Osteocyte (in vitro differentiated cells): ENCODE measurements at places on chromosomes 7 and 10. TPM values are rescaled to one million over a fixed set of nuclear protein-coding genes. Genes with fewer than 3 reads are reported as not detected.

- no peak overlapping the region for H3K27ac ChIP-seq
- DNase-seq: peak; percentile 73
- H3K4me3 ChIP-seq: no peak overlapping the region
- H3K27me3 ChIP-seq: no peaks in the 10 kb centered on the region
These were observed 6.9 kb downstream of the ZNF777 start for GRCh38 chr7:149454006-149454405.

GRCh38 chr7:105879782-105880181 lies 3.4 kb upstream of the ATXN7L1 start:
- no peak for DNase-seq
- no peak overlapping the region for H3K4me3 ChIP-seq
- H3K27me3 ChIP-seq: peaks cover 6% of the 10 kb centered on the region
- H3K4me1 ChIP-seq: peaks cover 35% of the 10 kb centered on the region
- H3K27ac ChIP-seq: no peak overlapping the region

DNA sequence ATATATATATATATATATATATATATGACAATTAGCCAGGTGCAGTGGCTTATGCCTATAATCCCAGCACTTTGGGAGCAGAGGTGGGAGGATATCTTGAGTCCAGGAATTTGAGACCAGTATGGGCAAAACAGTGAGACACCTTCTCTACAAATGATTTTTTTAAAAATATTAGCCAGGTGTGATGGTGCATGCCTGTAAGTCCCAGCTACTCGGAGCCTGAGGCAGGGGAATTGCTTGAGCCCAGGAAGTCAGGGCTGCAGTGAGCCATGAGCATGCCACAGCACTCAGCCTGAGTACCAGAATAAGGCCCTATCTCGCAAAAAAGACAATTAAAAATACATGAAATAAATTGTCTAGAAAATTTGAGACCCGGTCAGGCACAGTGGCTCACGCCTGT lies 47.2 kb upstream of the MSRB2 start:
- H3K36me3 ChIP-seq: no peaks in the 10 kb centered on the region
- H3K27me3 ChIP-seq: peaks cover 9% of the 10 kb centered on the region
- no peak overlapping the region for H3K4me3 ChIP-seq
- DNase-seq: no peak
- H3K4me1 ChIP-seq: no peaks in the 10 kb centered on the region

- no peak overlapping the region for H3K4me3 ChIP-seq
- H3K4me1 ChIP-seq: no peaks in the 10 kb centered on the region
- H3K27ac ChIP-seq: no peak overlapping the region
- no peaks in the 10 kb centered on the region for H3K27me3 ChIP-seq
These were observed 347.8 kb downstream of the ETV1 start for GRCh38 chr7:13641714-13642113.

GRCh38 chr7:85041605-85042216 lies 145.1 kb downstream of the SEMA3D start:
- H3K27me3 ChIP-seq: no peaks in the 10 kb centered on the region
- DNase-seq: peak; percentile 85
- peaks cover 4% of the 10 kb centered on the region for H3K4me1 ChIP-seq
- H3K4me3 ChIP-seq: no peak overlapping the region

DNA sequence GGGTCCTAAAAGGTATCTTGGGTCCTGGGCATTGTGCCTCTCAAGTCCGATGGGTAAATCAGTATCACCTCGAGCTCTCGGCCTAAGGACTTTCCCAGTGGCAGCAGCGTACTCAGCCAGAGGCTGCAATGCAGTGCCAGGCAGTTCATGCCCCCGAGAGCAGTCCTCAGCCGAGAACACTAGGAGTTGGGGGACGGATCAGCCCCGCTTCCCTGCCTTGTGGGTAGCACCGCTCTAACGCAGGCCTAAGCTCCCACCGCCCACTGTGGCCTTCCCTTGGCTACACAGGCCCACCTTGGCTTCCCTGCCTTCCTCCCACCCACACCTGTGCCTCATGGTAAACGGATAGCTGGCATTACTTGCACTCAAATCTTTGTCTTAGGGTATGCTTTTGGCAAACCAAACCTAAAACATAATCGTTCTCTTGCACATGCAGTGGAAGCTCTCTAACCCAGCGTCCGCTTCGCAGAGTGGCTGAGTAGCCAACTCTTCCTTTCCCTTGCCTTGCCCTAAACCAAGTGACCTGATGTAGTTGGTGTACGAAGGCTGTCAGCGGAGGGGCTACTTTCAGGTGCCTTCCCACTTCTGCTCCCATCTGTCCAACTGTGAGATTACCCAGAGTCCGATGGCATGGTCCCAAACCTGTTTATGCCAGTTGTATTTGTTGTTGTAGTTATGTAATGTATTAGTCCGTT lies 73.2 kb upstream of the CHST15 start:
- no peak overlapping the region for H3K27ac ChIP-seq
- H3K4me1 ChIP-seq: no peaks in the 10 kb centered on the region
- no peaks in the 10 kb centered on the region for H3K27me3 ChIP-seq
- no peak overlapping the region for H3K4me3 ChIP-seq
- no peak for DNase-seq

GRCh38 chr10:123134915-123135414 lies 805 bp upstream of the HMX3 start:
- H3K27me3 ChIP-seq: peaks cover 79% of the 10 kb centered on the region
- no peak overlapping the region for H3K27ac ChIP-seq
- no peak for DNase-seq
- peaks cover 41% of the 10 kb centered on the region for H3K4me1 ChIP-seq

GRCh38 chr7:86201767-86202166 lies 441.9 kb upstream of the GRM3 start:
- no peaks in the 10 kb centered on the region for H3K27me3 ChIP-seq
- H3K36me3 ChIP-seq: no peaks in the 10 kb centered on the region
- no peak overlapping the region for H3K4me3 ChIP-seq
- no peak overlapping the region for H3K27ac ChIP-seq
- no peaks in the 10 kb centered on the region for H3K4me1 ChIP-seq
- no peak for DNase-seq

- no peak for DNase-seq
- no peaks in the 10 kb centered on the region for H3K36me3 ChIP-seq
- H3K4me3 ChIP-seq: no peak overlapping the region
- no peaks in the 10 kb centered on the region for H3K4me1 ChIP-seq
These were observed 118.2 kb downstream of the SNX10 start for GRCh38 chr7:26409661-26410547.

GRCh38 chr10:110337401-110337800 lies 32.7 kb upstream of the SMNDC1 start:
- H3K27me3 ChIP-seq: peaks cover 3% of the 10 kb centered on the region
- no peaks in the 10 kb centered on the region for H3K36me3 ChIP-seq
- H3K4me1 ChIP-seq: peaks cover 29% of the 10 kb centered on the region

DNA sequence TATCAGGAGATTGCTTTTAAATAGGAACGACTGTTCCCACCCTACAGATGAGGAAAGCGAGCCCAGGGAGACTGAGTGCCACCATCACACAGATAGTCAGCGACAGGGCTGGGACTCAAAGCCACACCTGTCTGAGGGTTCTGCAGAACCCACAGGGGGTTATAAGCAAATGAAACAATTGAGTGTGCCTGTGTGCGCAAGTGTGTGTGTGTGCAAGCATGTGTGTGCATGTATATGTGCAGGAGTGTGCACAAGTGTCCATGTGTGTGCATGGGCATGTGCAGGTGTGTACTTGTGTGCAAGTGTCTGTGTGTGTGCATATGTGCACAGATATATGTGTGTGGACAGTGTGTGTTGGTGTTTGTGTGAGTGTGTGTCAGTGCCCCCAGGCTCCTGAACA lies 280.2 kb downstream of the GRID1 start:
- no peaks in the 10 kb centered on the region for H3K27me3 ChIP-seq
- peak; percentile 59 for DNase-seq
- H3K4me1 ChIP-seq: no peaks in the 10 kb centered on the region
- H3K4me3 ChIP-seq: no peak overlapping the region
- no peaks in the 10 kb centered on the region for H3K36me3 ChIP-seq
- H3K27ac ChIP-seq: no peak overlapping the region

DNA sequence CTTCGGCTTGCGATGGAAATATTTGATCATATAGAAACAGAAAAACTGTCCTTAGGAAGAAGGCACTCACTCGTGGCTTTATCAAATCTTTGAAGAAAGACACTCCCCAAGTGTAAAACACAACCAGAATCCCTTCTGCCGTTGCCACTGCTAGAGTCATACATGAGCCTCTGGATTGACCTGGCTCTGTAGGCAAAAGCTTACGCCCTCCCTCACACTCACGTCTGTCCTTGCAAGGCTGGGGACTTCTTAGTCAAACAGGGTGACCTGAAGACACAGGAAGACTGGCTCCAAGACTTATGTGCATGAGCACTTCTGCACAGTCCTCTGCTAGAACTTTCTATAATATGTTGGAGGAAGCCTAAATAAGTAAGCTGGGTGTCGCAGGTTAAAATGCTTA lies 135.4 kb upstream of the MDFIC start:
- no peaks in the 10 kb centered on the region for H3K36me3 ChIP-seq
- H3K4me1 ChIP-seq: peaks cover 19% of the 10 kb centered on the region
- no peak overlapping the region for H3K4me3 ChIP-seq
- no peaks in the 10 kb centered on the region for H3K27me3 ChIP-seq
- DNase-seq: no peak
- H3K27ac ChIP-seq: no peak overlapping the region

DNA sequence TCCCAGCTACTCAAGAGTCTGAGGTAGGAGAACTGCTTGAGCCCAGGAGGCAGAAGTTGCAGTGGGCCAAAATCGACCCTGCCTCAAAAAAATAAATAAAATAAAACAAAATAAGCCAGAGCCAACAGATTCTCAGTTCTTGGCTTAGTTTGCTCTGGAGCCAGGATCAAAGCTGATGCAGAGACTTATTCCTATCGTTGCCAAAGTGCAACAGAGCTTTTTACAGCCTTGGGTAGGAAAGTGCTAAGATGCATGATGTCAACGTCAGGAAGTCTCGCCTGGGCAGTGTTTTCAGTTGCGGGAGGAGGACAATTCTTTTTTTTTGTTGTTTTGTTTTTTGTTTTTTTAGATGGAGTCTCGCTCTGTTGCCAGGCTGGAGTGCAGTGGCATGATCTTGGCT lies 43.8 kb upstream of the CYTH3 start:
- no peak overlapping the region for H3K27ac ChIP-seq
- no peak overlapping the region for H3K4me3 ChIP-seq
- peaks cover 11% of the 10 kb centered on the region for H3K4me1 ChIP-seq
- no peaks in the 10 kb centered on the region for H3K36me3 ChIP-seq
- DNase-seq: no peak

DNA sequence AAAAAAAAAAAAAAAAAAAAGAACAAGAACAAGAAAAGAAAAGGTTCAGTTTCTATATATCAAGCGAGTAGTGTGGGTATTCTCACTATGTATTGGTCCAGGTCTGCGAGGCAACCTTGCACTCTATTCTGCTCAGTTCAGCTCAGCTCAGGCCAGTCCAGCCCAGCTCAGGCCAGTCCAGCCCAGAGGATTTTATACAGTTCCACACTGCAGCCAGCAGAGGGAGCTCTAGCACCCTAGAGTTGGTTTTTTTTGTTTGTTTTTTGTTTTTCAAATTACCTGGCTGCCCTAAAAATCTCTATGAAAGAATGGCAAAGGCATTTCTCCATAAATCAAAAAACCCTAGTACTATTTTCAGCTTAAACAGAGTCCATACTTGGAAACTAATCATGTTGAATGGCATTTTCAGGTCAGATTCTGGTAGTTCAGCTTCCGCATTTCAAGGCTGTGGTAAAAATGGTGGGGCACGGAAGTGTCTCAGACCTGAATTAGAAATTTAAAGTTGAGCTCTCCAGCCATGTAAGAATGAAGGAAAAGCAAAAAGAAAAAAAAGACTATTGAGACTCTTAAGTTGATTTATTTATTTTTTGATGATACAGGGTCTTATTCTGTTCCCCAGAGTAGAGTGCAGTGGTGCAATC lies 55.2 kb upstream of the GSDME start:
- H3K4me1 ChIP-seq: no peaks in the 10 kb centered on the region
- no peaks in the 10 kb centered on the region for H3K27me3 ChIP-seq
- no peak overlapping the region for H3K27ac ChIP-seq

GRCh38 chr7:121515630-121516401 lies 119.7 kb upstream of the FAM3C start:
- H3K4me1 ChIP-seq: peaks cover 12% of the 10 kb centered on the region
- no peak for DNase-seq
- H3K4me3 ChIP-seq: no peak overlapping the region
- H3K27me3 ChIP-seq: no peaks in the 10 kb centered on the region

DNA sequence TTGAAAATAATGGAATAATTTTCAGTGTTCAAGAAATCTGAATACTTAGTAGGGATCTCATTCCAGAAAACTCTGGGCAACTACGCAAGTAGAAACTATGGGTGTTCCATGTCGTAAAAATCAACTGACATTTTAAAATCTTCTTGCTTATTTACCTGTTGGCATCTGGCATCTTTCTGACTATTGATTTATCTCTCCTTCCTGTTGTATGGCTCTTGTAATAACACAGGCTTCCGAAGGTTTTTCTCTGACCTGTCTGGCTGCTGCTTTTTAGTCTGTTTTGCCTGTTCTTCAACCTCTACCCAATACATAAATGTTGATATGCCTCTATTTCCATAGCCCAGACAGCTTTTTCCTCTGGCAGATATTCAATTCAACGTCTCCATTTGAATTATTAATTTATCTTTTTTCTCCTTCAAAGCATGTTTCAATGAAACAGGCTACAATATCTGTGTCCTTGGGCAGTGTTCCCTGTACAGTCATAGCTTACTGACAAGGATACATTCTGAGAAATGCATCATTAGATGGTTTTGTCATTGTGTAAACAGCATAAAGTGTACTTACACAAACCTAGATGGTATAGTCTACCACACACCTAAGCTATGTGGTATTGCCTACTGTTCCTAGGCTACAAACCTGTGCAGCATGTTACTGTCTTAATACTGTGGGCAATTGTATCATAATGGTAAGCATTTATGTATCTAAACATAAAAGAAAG lies 105.9 kb upstream of the ETV1 start:
- H3K36me3 ChIP-seq: no peaks in the 10 kb centered on the region
- no peak for DNase-seq
- no peak overlapping the region for H3K27ac ChIP-seq
- no peaks in the 10 kb centered on the region for H3K4me1 ChIP-seq

DNA sequence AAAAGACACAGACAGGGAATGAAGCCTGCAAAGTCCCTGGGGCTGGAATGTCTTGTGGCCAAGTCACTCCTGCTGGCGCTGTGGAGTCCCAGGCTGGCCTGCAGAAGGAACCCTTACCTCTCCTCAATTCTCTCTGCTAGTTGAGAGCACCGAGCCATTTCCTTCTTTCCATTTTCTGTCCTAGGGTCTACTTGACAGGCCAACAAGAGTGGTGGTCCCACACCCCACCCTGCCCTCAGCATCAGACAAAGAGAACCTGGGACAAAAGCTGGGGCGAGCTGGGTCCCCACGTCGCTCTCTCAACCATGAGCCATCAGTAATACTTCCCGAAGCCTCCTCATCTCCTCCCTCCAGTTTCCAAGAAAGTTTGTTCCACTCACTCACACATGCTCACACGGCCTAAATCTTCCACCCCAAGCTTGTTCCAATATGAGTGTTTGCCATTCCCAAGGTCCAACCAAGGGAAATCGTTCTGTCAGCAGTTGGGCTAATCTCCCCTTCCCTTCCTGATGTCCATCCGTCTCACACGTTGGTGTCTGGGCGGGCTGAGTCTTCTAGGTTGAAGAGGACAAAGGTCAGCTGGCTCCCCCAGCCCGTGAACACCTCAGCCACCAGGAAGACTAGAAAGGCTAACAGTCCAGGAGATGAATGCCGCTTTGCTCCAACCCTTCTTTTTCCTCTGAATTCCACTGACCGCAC lies 44.3 kb downstream of the CLEC2L start:
- no peaks in the 10 kb centered on the region for H3K4me1 ChIP-seq
- no peak for DNase-seq
- no peak overlapping the region for H3K4me3 ChIP-seq
- no peak overlapping the region for H3K27ac ChIP-seq

UPK3B gene
- total RNA-seq: 1.5 and 2.2 TPM in 2 replicates

ALKBH4 gene
- total RNA-seq: 11.9 and 13.9 TPM in 2 replicates

ARHGEF5 gene
- total RNA-seq: 4.1 and 7.4 TPM in 2 replicates

PLAU gene
- total RNA-seq: 112 and 118 TPM in 2 replicates

TMEM178B gene
- total RNA-seq: 0.70 and 0.99 TPM in 2 replicates

PILRA gene
- 1.8 and 2.5 TPM in 2 replicates for total RNA-seq

ENTPD1 gene
- total RNA-seq: 1.2 and 1.5 TPM in 2 replicates

TMEM184A gene
- total RNA-seq: 0.27 and 0.29 TPM in 2 replicates

AGAP5 gene
- total RNA-seq: 5.9 and 8.1 TPM in 2 replicates
